EL (cell line): ENCODE measurements at places on chromosomes 2 and 18.

DNA sequence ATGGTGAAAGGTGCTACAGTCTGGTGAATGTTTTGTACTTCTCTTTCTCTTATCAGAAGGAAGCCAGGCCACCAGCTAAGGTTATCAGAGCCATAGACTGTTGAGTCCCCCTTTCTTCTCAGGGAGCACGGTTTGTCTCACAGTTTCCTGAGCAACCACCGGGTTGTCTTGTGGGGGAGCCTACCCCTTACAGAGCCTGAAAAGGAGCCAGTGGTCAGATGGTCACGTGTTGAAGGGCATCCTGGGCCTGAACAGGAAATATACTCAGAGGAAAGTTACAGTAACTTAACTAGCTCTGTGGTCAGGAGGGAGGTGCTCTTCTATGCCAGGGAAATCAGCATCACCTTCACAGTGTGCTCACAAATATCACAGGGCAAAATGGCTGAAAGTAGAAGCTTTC is 11.6 kb downstream of the CD28 start:
- DNase-seq = no peak

DNA sequence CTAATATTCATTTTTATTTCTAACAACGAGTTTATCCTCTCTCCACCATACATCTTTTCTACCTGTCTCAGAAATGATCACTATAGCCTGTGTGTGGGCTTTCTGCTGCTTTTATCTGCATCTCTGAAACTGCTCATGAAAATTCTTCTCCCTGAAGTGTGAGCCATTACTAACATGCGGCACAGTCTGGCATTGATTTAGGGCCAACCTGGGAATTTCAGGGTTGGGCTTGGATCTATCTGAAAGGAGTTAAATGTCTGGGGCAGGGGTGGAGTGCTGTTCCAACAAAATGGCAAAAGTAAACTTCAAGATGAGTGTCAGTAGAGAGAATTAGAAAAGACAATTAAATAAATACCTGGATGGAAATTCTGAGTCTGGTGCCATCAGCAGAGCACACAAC is 198.2 kb upstream of the OSR1 start:
- DNase-seq = no peak

DNA sequence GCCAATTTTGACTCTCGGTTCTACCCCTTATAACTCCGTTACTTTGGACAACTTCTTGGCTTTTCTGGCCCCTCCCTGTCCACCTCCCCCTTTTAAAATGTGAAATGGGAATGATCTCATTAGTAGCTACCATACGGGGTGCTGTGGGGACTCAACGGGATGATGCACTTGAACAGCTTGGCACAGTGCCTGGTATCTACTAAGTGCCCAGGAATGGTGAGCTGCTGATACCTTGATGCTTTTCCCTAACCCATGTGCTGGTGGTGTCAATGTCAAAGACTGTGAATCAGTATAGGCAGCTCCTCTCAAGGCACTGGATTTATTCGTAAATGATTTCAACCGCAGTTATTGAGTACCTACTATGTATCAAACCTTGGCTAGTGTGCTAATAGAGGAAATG is 204.2 kb downstream of the LOXHD1 start:
- peak; percentile 45 for DNase-seq

DNA sequence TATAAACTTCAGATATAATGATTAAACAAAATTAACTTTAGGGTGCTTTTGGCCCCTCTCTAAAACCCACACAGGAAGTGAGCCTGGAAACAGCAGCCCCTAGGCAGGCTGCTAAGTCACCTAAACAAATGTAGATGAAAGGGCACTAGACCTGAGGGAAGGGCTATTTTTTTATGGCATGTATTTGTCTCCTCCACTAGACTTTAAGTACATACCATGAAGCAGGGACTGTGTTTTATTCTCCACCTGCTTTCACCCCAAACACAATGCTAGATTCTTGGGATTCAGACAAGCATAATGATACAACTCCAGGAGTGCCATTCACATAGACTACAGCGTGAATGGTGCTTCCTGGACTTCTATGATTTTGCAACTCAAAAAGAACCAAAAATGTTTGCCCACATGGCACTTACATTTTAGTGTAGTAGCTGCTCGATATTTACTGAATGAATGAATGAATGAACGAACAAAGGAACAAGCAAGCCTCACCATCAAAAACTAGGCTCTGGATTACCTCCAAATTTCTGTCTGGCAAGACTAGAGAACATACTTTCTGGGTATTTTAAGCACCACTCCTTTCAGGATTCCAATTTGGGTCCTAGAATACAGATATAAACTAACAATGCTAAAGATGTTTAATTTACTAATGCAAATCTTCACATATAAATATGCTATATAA is 10.1 kb downstream of the ATAD2B start:
- DNase-seq = no peak

DNA sequence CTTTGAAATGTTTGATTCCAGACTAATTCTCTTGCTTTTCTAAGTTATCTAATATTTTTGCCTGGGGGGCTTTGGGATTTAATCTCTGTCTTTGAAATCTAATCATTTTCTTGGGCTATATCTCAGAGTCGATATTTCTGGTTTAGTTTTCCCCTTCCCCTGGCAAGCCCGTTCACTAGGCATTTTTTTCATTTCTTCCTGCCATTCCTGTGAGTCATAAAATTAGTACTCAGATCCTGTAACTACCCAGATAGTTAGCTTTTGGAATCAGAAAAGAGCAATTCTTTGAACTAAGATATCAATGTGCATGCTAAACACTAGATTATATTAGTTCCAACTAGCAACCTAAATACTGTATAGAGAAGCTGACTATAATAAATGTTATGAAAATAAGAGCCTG is 29.4 kb upstream of the RNF149 start:
- DNase-seq = peak; percentile 57

DNA sequence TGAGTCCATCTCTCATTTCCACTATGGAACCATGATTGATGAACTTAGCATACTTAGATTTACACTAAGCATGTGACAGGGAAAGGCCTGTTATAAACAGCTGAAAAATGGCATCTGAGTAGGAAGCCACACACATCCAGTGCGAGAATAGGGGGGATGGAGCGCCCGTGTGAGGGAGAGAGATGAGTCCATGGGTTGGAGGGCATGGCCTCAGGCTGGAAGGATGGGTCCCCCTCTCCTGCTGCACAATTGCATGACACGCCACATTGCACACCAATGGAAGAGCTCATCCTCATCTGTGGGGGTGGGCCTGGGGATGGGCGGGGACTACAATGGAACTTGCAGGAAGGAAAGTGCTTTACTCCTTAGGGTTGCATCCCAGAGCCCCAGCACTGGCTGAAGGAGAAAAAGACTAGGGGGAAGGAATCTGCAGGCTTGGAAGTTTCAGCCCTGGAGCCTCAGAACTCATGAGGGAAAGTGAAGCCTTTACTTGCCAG is 46.4 kb upstream of the CXCR4 start:
- no peak for DNase-seq

DNA sequence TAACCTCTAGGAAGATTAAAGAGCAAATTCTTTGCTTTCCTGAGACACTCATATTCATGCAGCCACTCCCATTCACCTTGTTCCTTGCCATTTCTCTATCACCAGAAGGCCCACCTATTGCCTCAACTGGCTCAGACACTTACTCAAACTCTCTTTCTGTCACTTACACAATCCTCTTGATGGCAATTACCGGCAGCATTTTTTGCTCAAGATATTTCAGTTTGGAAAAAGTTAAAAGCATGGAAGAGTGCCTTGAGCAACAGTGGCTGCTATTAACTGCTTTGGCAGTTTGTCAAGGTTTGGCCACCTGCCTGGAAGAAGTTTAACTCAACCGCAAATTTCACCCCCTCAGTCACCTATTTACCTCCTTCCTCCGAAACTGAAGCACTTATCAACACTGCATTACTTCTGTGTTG is 1104.0 kb upstream of the PIK3C3 start:
- DNase-seq = no peak

DNA sequence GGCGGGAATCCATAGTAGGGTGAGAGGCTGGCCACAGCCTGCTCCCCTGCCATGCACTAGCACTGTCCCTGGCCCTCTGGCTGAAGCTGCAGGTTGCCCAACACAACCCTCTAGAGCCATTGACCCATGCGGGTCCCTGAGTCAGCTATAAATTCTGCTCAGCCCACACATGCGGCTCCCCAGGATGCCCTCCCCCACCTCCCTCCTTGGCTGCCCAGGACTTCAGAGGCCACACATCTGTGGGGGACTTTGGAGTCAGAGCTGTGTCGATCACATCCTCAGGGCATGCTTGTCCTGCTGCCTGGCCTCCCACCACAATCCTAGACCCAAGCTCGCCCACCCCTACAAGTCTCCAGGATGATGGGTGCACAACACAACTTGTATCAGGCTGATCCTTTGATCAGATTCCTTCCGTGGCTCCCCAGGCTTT is 97.0 kb downstream of the TFCP2L1 start:
- no peak for DNase-seq

DNA sequence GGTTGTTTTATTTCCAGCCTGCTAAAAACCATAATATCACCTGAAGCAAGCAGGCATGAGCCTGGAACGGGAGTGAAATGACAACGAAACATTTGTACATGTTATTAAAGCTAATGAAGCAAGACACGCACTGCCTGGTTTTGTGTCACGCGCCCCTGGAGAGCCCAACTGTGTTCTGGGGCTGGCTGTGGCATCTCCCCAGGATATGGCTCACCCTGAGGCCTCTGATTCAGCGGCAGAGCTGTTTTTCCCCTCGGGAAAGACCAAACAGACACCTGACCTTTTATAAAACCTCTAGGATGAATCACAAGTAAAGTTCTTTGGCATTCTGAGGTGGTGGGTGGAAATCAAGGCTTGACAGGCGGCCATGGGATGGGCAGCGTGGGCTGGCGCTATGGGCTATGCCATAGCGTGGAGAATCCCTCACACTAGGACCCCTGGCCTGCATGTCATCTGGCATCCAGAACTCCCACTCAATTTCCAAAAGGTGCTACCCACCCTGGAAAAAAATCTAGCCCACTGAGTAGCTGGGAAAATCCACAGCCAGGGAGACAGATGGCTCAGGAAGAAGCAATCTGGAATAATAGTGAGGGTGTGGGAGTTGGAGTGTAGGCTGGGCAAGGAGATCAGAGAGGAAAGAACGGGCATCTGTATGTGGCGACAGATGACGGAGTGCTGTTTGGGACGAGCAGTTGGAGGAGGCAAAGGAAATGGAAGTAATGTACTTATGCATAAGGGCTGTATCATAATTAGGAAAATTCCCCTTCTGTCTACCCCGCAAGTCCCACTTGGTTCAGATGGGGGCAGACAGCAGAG is 262.0 kb downstream of the AFF3 start:
- DNase-seq = peak; percentile 97

DNA sequence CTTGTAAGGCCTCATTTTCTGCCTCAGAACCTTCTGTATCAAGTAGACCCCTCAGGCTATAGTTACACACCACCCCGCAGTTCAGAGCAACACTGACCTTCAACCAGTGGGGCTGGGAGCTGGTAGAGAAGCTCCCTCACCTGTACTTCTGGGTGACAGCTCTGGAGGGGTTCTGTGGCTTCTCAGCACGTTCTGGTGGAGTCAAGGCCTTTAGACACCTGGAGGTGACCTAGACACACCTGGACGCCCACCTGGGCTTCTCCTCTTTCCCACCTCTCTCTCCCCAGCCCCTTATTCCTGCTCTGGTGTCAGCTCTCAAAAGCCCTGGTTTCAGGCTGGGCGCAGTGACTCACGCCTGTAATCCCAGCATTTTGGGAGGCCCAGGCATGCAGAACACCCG is 7.3 kb upstream of the CIB4 start:
- DNase-seq = no peak

GRCh38 chr2:68438455-68439303 is 28.4 kb downstream of the FBXO48 start:
- no peak for DNase-seq

- DNase-seq = no peak
Observed at GRCh38 chr2:4219571-4219970, 516.2 kb downstream of the DCDC2C start.

- DNase-seq = peak; percentile 59
Observed at GRCh38 chr2:179410552-179411356, 146.1 kb upstream of the SESTD1 start.

GRCh38 chr2:28447943-28448792 is 47.7 kb upstream of the PLB1 start:
- peak; percentile 85 for DNase-seq

GRCh38 chr2:230668184-230668938 is 44.3 kb upstream of the CAB39 start:
- no peak for DNase-seq

- no peak for DNase-seq
Observed at GRCh38 chr2:173149491-173149890, 73.8 kb downstream of the MAP3K20 start.

DNA sequence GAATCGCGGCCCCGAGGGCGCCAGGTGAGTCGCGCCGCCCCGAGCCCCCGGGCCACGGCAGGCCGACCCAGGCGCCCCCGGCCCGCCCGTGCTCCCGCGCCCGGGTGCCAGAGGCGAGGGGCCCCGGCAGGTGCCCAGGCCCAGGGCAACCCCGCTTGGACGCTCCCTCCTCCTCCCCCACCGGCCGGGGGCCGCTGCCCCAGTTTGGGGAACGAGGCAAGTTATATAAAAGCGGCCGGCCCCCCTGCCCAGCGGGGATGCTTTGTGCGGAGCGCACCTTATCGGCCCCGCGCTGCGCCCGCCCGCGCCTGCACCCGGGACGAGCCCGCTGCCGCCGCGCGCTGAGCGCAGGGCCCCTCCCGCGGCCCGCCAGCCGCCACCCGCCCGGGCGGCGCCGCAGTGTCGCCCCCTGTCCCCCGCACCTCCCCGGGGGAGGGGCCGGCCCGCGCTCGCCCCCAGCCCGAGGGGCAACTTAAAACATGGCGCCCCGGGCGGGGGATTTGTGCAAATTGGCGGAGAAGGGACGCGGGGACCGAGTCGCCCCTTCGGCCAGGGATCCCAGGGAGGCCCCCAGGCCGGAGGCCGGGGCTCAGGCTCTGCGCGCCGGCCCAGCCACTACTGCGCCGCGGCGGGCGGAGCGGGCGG is 639 bp downstream of the EPB41L3 start:
- no peak for DNase-seq

DNA sequence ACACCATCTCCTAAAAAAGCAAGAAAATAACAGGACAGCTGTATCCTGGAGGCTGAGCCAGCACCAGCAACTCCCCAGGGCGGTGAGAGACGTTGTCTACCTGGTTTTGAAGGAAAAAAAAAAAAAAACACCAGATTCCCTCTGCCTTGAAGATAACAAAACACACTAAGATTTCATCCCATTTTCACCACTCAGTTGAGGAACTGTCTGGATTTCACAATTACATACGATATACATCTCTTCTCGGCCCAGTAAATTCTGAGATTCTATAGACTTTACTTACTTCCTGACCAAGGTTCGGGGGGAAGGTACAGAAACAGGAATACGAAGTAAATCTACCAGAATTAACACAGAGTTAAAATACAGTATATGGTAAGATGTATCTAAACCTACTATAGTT is 8.5 kb downstream of the ZNF516 start:
- no peak for DNase-seq

DNA sequence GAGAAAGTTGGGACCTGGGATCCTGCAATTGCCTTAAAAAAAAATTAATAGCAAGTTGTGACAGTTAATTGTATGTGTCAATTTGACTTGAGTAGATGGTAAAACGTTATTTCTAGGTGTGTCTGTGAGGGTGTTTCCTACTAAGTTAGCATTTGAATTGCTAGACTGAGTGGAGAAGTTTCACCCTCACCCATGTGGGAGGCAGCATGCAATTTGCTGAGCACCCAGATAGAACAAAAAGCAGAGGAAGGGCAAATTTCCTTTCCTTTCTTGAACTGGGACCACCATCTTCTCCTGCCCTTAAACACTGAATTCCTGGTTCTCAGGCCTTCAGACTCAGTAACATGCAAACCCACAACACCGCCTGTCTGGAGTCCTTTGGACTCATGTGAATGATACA is 455.7 kb downstream of the GALR1 start:
- DNase-seq = no peak

GRCh38 chr2:28360718-28361293 is 31.9 kb upstream of the FOSL2 start:
- DNase-seq = peak; percentile 89
